HT1080 (cell line): ENCODE measurements at places on chromosomes 1 and 21.
A peak's percentile ranks its signal among the peaks of the same experiment; 100 is the strongest.

DNA sequence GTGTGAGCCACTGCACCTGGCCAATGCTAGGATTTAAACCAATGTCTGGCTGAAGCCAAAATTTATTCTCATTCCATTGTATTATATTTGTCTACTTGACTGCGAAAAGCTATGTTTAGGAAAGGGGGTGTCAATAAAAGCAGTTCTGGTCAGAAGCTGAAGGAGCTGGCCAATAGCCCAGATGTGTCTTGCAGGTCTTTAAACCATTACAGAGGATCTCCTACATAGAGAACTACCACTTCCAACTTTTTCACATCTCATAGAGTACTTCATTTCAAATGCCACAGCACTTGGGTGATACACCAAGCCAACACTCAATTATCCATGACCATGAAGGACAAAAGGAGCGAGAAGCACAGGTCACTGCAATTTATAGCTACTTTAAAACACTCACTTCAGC lies 2.5 kb downstream of the SYT11 start:
- no peak for DNase-seq

DNA sequence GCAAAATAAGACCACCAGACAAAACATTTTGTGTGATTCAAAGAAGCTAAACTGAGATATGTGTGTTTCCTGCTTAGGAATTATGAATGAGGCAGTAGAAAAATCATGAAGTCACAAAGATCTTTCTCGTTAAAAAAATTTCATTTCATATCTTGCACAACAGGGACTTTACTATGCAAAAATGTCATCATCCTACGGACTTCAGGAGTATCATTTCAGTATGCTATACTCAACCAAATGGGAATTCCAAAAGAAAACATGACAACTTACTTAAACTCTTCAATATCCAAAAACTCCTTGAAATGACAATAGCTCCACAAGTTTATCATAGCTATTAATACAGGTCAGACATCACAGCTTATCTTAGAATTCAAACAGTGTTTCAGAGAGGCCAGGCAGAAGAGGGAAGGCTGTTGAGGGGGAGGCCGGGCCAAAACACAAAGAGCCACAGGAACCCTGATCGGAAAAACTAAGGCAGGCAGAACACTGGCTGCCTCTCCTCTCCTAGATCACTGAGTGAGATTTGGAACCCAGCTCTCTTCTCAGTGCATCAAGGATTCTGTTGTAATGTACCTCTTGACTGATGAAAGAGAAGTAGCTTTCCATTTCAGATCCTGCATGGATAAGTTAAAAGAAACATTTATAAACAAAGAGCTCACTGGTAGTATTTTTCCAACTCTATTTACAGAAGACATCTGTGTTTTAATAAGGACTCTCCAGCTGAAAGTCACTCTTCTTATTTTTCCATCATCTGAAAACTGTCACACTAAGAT lies 66.9 kb downstream of the TESK2 start:
- DNase-seq = no peak

DNA sequence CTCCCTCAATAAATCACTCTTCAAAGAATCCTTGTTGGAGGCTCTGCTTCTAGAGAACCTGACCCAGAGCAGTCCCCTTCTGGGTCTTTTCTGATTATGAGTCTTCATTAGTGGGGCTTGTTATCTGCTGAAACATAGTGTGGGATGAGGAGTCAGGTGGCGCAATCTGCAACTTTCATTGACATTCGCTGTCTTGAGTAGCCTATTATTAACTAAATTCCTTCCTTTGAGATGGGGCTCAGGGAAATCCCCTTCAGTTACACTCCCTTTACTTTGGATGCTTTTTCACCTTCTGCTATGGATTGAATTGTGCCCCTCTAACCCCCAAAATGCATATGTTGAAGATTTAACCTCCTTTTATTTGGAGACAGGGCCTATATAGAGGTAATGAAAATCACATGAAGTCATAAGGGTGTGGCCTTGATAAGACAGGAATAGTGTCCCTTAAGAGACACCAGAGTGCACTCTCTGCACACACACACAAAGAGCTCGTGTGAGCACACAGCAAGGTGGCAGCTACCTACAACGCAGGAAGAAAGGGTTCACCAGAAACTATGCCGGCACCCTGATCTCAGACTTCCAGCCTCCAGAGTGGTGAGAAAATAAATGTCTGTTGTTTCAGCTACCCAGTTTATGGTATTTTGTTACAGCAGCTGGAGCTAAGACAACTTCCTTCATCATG lies 19.5 kb downstream of the DIO1 start:
- no peak for DNase-seq

- no peak for DNase-seq
Measured at GRCh38 chr1:224087286-224087794, 26.6 kb upstream of the FBXO28 start.

DNA sequence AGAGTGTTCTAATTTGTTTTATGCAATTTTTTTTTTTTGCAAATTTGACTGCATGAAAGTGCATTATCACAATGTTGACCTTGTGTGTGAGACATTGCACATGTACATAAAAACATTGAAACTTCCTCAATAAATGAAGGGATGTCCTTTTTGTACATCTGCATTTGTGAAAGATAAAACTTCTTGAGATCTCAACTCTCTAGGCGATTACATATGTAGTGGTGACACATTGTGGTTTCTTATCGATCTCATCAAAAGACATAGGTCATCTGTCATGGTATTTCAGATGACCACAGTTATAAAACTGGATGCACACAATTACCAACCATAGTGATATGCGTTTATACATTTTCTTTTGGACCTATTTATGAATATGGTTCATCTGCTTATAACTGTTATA lies 35.6 kb upstream of the C21orf91 start:
- no peak for DNase-seq

DNA sequence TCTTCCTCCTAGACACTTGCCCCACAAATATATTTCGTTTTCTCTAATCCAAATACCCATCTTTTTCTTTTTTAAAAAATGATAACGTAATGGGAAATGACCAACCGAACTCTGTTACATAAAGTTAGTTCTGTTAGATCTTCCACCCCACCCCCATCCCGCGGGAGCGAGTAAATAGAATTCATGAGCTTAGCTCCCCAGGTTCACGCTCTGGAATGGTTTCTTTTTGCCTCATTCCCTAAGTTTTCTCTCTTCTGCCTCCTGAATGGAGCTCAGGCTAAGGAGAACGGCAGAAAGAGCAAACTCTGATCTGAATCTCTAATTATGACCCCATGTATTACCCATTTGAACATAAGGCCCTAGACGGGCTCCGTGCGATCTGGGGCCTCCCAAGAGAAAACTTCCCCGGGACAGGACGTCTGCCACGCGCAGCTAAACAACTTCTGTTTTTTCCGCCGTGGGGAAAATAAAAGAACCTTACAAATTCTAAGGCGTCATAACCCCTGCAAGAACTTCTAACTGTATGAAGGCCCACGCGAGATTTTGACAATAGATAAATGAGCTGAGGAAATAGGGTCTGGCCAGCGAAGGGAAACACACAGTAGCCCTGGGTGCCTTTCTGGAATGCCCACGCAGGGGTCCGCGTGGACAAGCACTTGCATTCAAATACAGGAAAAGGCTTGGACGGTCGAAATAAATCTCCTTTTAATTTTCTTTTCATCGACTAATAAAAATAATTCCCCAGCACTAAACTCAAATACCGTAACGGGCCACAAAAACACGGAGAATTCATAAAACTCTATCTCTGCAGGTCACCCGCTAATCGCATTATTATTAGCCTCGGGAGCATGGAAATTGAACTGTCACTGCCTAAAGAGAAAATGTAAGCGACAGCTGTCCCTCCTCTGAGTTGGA lies 2.2 kb downstream of the TBX15 start:
- DNase-seq = no peak

- no peak for DNase-seq
Measured at GRCh38 chr1:94084085-94084484, 36.9 kb downstream of the ABCA4 start.

GRCh38 chr21:42291751-42292562 lies 23.3 kb downstream of the TFF3 start:
- DNase-seq = no peak

- peak; percentile 85 for DNase-seq
Measured at GRCh38 chr1:205287767-205288559, 33.6 kb downstream of the NUAK2 start.

- DNase-seq = peak; percentile 94
Measured at GRCh38 chr1:12549460-12550349, 68.3 kb downstream of the DHRS3 start.

- no peak for DNase-seq
Measured at GRCh38 chr1:214636436-214636835, 33.4 kb downstream of the CENPF start.

DNA sequence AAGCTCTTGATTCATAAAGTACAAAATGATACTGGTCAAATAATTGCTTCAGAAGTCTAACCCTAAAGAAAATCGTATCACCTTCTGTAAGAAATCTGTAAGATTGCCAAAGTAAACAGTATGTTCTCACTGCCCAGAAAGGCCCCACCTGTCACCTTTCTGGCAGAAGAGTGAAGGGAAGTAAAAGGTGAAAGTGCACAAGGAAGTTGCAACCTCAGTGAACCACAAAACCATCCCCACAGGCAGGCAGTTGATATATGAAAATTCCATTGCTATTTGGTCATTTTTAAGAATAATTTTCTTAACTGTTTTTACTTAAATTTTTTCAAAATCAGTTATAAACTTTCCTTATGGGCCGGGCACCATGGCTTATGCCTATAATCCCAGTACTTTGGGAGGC lies 48.5 kb upstream of the FBXO28 start:
- DNase-seq = peak; percentile 72

GRCh38 chr21:26070822-26071425 lies 99.6 kb downstream of the APP start:
- no peak for DNase-seq

DNA sequence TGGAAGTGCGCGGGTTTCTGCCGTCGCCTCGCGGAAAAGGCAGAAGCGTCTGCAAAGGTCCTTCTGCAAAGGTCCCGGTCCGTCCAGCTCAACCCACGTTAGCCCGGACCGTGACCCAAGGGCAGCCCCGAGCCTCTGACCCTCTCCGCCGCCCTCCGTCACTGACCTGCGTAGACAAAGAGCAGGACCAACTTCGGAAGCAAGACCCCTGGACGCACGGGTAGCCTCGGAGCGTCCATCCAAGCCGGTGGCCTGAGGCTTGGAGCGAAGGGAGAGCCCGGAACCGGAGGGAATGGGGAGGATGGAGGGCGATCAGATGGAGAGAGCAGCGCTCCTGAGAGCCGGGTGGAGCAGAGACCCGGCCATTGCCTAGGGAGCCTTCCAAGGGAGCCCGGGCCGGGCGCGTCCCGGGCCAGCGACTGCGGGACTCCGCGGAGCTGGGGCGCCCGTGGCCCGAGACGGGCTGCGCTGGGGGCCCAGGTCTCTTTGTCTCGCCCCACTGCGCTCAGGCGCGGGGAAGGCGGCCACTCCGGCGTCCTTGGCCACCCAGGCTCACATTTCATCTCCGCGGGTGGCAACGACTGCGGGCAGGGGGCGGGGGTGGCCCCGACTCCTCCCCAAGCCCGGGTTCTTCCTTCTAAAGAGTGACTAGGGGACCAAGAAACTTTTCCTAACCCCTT lies at the start of gene CYYR1:
Gene CYYR1, minus strand, starts transcription at position 585 of the 680 bp plus-strand sequence. Its CDS starts 346 bp downstream, at position 239.
- no peak for DNase-seq

GRCh38 chr1:24266998-24267397 lies 52.2 kb upstream of the GRHL3 start:
- no peak for DNase-seq

DNA sequence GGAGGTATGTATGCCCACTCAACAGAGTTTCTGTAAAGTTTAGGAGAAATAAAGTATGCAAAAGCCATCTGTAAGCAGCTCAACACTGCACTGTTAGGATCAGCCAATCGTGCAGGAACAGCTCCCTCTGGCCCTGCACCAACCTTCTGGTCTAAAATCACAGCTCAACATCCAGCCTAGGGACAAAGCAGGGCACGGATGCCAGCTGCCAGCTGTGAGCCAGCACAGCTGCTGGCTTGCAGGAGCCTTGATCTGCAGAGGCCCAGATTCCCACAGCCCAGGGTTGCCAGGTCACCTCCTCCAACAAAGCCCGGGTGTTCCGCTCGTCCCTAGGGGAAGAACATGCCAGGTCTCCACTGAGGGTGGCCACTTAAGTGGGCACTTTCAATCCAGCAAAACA lies 8.6 kb downstream of the ACOT7 start:
- no peak for DNase-seq

- DNase-seq = no peak
Measured at GRCh38 chr1:941015-941587, 17.4 kb downstream of the SAMD11 start.

- DNase-seq = no peak
Measured at GRCh38 chr1:108554682-108555427, 5.0 kb upstream of the EEIG2 start.

DNA sequence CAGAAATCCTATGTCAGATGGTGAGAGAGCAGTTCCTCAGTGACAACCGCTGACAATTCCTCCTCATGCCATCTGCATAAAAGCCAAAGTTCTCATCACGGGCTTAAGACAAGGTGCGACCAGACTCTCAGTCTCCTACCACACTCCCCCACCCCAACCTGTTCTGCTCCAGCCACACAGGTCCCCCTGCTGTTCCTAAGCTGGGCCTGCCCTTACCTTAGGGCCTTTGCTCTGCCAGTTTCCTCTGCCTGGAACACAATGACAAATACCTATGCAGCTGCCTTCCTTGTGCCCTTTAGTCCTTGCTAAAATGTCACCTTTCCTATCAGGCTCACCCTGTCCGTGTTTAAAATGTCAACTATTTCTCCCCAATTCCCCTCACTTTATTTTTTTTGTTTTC lies 382.2 kb downstream of the NTNG1 start:
- no peak for DNase-seq

DNA sequence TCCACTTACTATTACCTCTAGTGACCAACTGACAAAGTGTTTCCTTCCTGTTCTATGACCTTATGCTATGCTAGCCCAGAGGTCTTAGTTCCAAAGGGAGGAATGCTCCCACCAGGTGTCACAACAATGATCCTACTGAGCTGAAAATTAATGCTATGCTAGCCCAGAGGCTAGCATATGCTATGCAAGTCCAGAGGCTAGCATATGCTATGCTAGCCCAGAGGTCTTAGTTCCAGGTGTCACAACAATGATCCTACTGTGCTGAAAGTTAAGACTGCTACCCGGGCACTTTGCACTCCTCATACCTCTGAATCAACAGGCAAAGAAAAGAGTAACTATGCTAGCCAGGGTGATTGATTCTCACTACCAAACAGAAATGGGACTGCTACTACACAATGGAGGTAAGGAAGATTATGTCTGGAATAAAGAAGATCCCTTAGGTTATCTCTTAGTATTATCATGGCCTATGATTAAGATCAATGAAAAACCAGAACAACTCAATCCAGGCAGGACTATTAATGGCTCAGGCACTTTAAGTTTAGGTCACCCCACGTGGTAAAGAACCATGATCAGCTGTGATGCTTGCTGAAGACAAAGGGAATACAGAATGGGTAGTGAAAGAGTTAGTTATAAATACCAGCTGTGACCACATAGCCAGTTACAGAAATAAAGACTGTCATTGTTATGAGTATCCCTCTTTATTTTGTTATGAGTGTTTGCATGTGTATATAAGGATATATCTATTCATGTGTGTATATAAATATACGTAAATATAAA lies 114.1 kb downstream of the CSMD2 start:
- DNase-seq = no peak

DNA sequence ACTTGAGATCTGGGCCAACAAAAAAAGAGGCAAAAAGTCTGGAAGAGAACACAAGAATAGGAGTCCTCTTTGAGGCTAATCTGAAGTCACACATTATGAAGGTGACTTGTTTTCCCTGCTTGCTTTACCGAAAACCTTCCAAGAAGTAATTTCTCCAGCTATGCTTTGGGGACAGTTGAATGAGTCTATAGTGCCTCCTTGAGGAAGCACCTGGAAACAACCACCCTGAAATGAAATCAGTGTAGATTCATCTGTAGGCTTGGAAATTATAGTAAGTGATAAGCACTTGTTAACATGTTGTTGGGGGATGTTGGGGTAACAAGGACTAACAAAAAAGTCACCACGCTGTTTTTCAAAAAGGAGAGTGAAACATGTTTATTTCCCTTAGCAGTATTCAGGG lies 23.4 kb upstream of the RPTN start:
- DNase-seq = peak; percentile 45
